ENCODE measurements at places on chromosomes 5 and 9.

GRCh38 chr5:159510282-159510681 lies 180.0 kb upstream of the IL12B start:
- peak; percentile 95 for DNase-seq

DNA sequence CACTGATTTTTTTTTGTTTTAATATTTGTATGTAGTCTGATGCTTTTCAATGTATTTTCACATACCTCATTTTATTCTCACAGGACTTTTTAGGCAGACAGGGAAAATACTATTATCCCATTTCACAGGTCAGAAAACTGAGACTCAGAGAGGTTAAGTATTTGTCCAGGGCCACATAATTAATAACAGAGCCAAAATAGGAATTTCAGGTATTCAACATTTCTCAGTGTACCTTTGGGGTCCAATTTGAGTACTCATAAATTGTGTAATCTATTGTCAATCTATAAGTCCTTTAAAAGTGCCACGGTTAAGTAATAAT lies 120.7 kb upstream of the GRHPR start:
- no peak for DNase-seq

- DNase-seq: no peak
Measured at GRCh38 chr9:72950875-72951442, 1.9 kb downstream of the ALDH1A1 start.

- peak; percentile 50 for DNase-seq
Measured at GRCh38 chr9:30103647-30104394, 2280.6 kb upstream of the ACO1 start.

DNA sequence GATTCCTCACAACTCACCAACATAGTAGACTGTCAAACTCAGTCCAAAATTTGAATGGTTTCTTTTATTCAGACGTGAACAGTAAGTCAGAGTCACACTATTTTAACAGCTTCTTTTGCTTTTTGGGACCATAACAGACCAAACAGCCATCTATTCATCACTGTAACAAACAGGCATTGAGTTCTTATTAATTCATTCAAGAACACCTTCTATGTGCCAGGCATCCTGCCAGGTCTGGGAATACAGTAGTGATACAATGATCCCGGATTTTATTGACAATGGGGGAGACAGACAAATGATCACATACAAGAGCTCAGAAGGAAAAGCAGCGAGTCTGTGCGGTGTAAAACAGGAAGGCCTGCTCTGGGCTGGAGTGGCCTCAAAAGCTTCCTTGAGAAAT lies 153.3 kb upstream of the ERCC6L2 start:
- no peak for DNase-seq

- no peak for DNase-seq
Measured at GRCh38 chr5:39670391-39670790, 245.6 kb upstream of the DAB2 start.

- no peak for DNase-seq
Measured at GRCh38 chr9:75531588-75531987, 358.9 kb upstream of the PCSK5 start.

GRCh38 chr5:150589862-150590601 lies 50.4 kb upstream of the SYNPO start:
- peak; percentile 77 for DNase-seq

GRCh38 chr9:122065923-122066629 lies 27.0 kb downstream of the TTLL11 start:
- DNase-seq: peak; percentile 16

GRCh38 chr5:135545099-135545498 lies 9.3 kb upstream of the NEUROG1 start:
- no peak for DNase-seq

- no peak for DNase-seq
Measured at GRCh38 chr9:120854596-120855327, 12.0 kb upstream of the PSMD5 start.

DNA sequence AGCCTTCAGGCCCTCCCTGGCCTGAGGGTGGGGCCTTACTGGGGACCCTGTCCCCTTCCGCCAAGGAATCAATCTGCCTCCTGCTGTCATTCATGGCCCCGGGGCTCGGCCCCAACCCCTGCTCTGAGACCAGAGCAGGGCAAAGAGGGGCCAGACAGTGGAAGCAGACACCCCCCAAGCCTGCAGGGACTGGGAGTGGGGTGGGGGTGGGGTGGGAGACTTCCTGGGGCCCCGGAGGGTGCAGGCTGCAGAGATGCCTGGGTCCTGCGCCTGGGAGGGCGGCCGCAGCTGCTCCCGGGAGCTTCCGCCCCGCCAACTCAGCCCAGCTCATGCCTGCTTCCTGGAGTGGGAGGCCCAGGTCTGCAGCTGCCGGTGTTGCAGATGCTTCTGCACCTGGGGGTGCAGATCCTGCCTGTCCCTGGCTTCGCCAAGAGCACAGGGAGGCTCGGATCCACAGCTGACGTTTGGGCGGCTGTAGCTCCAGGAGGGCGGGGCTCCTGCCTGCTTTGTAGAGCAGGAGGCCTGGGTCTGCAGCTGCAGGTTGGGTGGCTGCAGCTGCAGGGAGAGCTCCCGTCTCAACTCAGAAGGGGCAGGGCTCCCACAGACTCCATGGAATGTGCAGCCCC lies 6.2 kb downstream of the KIF4B start:
- no peak for DNase-seq
